ENCODE measurements at places on chromosomes 1 and 21.

GRCh38 chr1:157878059-157878458 is 36.5 kb upstream of the CD5L start:
- DNase-seq, result no peak

- DNase-seq, result no peak
These were observed 943 bp downstream of the SEMA6C start for GRCh38 chr1:151145304-151146071.

- no peak for DNase-seq
These were observed 1270.8 kb downstream of the MRPL39 start for GRCh38 chr21:24336491-24336890.

DNA sequence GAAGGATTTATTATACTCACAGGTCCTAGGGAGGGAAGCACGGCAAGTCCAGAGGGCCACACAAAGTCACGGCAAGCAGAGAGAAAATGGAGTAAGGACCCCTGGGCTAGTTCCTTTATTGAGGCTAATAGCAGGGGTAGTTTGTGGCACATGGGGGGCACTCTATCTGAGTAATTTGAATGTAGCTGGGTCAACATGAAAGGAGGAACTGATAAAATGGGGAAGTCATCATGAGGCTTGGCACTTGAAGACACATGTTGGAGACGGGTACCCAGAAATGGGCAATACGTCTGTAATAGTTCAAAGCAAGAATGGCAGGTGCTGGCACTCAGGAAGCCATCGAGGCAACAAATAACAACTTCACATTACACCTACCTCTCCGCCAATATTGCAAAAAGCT is 1136.4 kb downstream of the MRPL39 start:
- DNase-seq, result no peak

DNA sequence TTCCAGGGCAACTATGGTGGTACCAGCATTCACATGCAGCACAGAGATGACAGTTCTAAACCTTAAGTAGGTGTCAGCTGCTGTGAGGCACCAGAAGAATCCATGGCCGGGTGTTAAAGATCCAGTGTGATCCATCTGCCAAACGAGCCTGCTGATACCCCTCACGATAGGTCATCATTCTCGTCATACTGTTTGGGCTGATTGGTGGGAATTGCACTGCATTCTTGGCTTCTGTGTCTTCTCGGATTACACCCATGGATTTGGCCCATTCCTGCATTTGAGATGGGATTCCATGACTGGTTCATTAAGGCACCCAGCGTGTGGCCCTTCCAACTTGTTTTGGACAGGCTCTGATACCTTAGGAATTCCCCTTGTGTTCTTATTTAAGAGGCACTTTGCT is 55.2 kb downstream of the ST6GALNAC3 start:
- DNase-seq, result no peak

DNA sequence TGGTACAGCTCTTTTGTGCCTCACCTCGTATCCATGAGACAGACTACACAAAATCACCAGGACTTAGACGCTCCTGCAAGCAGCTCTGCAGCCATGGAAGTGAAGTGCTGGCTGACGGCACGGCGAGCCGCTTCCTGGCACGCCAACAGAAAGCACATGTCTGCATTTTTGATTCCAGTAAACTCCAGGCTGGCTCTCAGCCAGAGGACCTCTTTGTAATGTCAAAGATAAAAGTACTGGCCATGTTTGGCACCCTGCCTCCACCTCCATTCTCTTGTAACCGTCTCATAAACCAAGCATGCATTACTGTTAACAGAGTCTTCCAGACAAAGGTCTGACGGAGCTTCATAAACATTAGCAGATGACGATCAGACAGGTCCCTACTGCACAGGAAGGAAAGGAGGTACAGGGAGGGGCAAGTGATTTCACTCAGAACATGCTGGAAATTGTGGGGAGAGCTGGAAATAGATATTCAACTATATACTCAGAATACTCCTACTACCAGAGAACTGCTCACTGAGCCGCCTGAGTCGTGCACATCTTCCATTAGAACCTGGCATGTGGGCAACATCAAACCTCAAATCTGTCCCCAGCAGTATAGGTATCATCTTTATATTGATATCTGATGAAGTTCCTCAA is 632.0 kb downstream of the SMYD3 start:
- DNase-seq, result no peak

DNA sequence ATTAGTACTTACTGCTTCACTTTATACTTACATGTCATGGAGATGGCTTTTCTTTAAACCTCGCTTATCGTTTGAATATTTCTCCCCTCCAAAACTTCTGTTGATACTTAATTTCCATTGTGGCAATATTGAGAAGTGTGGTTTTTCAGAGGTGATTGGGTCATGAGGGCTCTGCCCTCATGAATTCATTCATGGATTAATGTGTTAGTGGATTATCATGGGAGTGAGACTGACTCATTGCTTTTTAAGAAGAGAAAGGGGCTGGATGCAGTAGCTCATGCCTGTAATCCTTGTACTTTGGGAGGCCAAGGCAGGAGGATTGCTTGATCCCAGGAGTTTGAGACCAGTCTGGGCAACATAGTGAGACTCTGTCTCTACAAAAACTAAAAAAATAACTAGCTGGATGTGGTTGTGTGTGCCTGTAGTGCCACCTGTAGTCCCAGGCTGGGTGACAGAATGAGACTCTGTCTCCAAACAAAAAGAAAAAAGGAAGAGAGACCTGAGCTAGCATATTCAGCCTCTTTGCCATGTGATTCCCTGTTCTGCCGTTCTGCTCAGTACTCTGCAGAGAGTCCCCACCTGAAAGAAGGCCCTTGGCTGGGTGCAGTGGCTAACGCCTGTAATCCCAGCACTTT is 30.2 kb downstream of the RABGAP1L start:
- DNase-seq, result no peak

DNA sequence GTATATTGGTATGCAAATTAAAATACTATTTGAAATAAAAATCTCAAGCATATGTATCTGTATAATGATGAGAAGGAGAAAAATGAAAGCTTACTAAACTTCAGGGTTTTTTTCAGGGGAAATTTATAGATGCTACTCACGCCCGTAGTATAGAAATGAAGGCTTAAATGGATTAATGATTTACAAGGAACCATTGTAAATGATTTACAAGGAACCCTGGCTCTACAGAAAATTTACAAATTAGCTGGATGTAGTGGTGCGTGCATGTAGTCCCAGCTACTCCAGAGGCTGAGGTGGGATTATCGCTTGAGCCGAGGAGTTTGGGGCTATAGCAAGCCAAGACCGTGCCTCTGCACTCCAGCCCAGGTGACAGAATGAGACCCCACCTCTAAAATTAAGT is 150.5 kb downstream of the PCBP3 start:
- DNase-seq, result no peak

DNA sequence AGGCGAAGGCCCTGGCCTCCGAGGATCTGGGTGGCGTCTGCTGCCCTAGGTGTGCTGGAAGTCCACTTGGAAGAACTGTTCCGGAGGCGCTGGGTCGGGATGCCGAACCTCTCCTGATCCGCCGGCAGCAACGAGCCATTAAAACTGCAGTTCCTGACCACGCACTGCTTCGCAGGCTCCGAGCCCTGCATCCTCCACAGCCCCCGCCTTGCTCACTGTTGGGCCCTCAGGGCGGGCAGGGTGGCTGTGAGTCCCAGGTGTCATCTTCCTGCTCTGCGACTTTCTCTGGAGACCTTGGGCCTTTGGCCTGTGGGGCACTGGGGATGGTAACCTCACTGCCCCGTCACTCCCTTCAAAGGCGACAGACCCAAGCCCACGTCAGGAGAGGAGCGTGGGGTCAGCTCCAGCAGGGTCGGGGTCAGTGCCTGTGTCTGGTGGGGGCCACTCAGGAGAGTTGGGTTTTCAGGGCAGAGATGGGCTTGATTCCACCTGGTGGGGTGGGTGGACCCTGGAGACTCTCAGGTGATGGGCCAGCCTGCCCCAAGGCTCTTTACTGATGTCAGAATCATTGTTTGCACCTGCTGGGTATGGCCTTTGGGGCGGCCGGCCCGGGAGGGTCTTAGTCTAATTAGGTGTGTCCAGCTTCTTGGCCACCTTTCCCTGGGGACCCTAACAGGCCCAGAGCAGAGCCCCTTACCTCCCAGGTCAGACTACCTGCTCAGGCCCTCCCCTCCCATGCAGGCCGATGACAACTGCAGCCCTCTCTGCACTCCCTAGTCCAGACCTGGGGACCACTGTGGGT is 3.1 kb downstream of the PRXL2B start:
- no peak for DNase-seq

DNA sequence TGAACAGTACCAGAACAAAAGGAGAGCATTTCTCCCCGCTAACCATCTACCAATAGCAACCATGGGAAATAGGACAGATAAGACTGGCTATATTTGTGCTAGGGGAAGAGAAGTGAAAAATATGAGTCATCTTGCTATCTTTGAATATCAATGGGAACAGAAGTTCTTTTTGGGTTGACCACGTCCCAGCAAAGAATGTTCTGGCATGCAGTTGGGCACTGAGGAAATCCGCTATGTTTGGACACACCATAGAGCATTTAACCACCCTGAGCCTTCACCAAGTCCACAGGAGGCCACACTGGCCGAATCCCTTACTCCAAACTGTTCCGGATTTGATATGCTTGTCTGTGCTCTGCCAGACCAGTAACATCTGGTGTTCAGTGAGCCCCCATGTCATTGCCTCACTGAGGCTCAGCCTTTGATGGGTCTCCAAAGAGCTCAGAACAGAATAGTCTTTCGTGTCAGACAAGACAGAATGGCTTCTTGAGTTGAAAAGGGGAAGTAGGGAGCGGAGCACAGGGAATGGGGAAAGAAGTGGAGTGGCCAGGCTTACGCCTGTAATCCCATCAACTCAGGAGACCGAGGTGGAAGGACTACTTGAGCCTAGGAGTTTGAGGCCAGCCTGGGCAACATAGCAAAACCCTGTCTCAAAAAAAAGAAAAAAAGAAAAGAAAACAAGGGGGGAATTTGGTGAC is 81.4 kb downstream of the SMYD2 start:
- no peak for DNase-seq

GRCh38 chr21:38444691-38445090 is 53.6 kb downstream of the ERG start:
- DNase-seq, result no peak

GRCh38 chr1:161038523-161039153 is at the start of gene TSTD1:
Gene TSTD1, minus strand, starts transcription at chr1:161038964. Its CDS starts 75 bp downstream, at chr1:161038889.
- DNase-seq, result no peak

GRCh38 chr21:29267666-29268065 is 31.1 kb upstream of the BACH1 start:
- DNase-seq, result no peak

- DNase-seq, result no peak
These were observed 81.4 kb upstream of the BACE2 start for GRCh38 chr21:41086569-41086968.

DNA sequence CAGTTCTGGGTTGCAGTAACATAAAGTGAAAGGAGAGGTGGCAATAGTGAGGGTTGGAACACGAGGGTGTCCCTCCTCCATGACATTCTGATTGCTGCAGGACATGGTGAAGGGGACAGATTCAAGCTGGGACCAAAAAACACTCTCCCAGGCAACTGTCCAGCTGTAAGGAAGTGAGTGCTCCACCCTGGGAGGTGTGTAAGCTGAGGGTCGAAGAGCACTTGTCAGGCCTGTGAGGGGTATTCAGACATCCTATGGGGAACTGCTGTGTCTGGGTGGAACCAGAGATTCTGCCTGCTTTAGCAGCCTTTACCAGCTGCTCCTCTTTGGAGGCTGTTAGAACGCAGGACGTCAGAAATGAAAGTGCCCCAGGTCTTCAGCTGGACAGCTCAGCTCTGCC is 212.1 kb downstream of the TRABD2B start:
- DNase-seq, result no peak

DNA sequence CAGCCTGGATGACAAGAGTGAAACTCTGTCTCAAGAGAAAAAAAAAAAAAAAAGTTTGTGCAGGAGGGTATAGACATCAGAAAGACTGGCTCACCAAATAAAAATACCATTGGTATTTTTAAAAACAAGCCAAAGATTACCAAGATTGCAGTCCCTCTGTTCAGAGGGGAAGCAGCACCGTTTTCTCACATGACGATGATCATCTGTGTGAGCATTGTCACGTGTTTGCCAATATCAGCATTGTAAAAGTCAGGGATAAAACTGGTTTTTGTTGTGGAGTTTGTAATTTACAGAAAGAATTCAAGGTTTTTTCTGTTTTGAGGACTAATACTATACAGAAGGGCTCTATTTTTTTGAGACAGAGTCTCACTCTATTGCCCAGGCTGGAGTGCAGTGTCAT is 26.5 kb downstream of the ZNF362 start:
- no peak for DNase-seq

- DNase-seq, result no peak
These were observed 5.2 kb downstream of the S100A10 start for GRCh38 chr1:151988405-151988923.

- no peak for DNase-seq
These were observed 348.8 kb downstream of the KIF26B start for GRCh38 chr1:245503548-245503947.

GRCh38 chr21:45545691-45546531 is 3.7 kb upstream of the SLC19A1 start:
- DNase-seq, result no peak

GRCh38 chr21:14716761-14717396 is 170.8 kb upstream of the SAMSN1 start:
- DNase-seq, result no peak

- no peak for DNase-seq
These were observed 319.8 kb upstream of the C1orf174 start for GRCh38 chr1:4219826-4220225.

DNA sequence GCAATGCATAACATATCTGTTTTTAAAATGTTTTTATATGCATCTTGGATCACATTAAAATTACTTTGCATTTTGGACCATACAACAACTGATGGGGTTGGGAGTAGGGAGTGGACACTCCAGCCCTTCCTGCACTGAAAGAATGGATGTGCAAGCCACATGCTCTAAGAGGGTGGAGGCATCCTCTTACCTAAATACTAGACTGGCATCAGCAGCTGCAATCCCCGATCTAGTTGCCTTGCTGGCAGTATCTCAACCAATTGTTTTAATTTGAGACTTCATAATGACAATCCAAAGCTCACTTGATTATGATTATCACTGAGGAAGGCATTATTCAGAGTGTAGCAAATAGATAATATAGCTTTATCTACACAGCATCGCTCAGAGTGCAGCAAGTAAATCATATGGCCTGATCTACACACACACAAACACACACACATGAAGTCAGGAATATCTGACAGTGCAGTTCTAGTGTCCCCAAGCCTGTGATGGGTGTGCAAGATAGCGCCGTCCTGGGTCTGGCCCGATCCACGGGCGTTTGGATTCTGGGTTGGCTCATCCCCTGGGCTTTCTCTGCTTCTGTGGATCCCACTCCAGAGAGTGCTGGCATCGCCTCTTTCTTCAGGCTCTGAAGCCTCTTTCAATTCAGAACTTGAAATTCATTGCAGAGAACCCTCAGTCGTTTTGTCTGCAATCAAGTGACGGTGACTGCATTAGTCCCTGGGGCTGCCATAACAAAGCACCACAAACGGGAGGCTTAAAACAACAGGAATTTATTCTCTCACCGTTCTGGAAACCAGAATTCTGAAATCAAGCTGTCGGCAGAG is 181.3 kb downstream of the ETS2 start:
- DNase-seq, result no peak

Measured in HuH-7.5 (cell line).